ENCODE measurements at places on chromosomes 7 and 10.

DNA sequence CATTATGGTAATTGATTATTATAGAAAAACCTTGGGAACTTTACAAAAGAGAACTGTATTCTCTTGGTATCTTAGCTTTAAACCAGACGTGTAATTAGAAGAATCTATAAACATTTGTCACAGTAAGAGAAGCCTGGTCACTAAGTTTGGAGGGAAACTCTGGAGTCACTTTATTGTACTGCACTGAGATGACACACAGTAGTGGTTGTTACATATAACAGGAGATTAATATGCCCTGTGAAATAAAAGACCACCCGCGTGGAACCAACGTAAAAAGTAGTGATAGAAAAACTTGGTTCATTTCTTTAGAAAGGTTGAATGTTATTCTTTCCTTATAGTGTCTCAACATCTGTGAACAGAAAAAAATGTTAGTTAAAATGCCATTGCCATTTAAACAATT lies 416.1 kb downstream of the MDFIC start:
- no peak for DNase-seq

GRCh38 chr10:63407136-63407662 lies 58.6 kb downstream of the JMJD1C start:
- DNase-seq = no peak

DNA sequence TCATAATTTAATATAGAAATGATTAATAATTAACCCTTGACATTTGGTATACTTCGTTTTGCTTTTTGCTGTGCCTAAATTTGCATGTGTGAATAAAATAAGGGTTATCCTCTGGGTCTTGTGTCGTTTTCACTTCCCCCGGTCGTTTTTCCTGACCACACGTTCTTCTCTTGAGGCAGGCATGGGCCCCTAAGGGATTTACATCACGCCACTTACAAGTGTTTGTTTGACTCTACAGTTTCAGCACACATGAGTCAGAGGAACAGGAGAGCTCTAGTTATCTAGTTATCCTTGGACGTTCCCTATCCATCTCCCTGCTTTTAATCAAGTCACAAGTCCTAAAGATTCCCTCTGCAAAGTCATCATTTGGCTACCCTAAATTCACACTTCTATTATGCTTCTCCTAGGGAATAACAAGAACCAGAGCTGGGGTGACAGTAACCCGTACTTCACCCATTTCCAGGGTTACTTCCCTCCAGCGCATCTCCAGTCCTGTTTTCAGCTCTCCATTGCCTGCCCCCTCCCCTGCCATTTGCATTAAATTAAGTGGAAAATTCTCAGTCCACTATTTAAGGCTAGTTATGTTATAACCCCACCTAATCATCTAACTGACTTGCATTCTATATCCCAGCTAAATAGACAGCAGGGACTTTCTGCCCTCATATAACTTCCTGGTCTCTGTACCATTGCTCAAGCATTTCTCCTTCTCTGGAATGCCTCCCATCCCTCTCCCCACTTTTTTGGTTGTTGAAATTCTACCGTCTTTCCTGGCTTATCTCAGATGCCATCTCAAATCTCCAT lies 206.9 kb downstream of the PTEN start:
- DNase-seq = no peak

GRCh38 chr7:107045195-107045960 lies 873 bp downstream of the PRKAR2B start:
- no peak for DNase-seq

- DNase-seq = no peak
Observed at GRCh38 chr7:143217806-143218205, 4.0 kb upstream of the TAS2R40 start.

DNA sequence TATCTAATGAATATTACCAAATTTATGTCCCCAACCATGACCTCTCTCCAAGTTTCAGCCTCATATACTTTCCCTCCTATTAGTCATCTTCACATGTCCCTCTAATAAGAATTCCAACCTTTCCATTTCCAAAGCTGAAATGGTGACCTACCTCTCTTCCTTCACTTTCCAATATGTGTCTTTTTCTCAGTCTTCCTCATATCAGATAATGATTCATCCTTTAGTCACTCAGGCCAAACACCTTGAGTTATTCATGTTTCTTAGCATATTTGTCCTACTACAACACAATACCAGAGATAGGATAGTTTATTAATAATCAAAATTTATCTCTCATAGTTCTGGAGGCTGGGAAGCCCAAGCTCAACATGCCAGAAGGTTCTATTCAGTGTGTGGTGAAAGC lies 318.5 kb upstream of the ZWINT start:
- DNase-seq = no peak

DNA sequence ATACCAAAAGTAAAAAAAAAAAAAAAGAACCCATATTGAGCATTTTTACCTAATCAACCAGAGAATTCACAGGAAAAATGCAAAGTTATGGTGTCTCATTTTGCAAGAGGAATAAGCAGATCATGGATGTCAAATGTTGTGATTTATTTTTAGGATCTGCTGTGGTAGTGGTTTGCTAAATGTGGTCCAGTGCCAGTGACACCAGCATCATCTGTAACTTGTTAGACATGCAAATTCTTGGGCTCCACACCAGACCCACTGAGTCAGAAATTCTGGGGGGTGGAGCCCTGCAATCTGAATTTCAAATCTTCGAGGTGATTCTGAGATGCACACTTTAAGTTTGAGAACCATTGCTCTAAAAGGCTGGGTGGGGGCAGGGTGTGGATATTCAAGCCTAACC lies 30.1 kb upstream of the ZEB1 start:
- no peak for DNase-seq
